ENCODE measurements at places on chromosomes 1 and 21.
A peak's percentile ranks its signal among the peaks of the same experiment; 100 is the strongest.

DNA sequence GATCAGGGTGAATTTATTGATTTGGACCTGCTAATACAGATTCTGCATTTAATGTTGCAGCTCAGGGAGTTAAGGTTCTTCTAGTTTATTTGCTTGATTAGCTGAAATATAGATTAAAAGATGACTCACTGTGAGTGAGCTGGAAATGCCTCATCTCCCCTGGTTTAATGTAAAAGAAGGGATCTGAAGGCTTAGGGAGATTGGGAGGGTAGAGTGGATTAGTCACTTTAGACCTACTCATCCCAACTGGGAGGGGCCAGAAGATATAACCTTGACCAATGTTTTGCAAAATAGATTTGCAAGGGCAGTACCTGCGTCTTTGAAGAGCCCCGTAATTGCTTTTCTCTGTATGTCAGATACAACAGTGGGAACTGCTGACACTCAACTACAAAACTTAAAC lies 922.8 kb upstream of the ADGRL4 start:
- no peak for DNase-seq

GRCh38 chr1:58898739-58899586 lies 115.1 kb upstream of the JUN start:
- peak; percentile 90 for DNase-seq

DNA sequence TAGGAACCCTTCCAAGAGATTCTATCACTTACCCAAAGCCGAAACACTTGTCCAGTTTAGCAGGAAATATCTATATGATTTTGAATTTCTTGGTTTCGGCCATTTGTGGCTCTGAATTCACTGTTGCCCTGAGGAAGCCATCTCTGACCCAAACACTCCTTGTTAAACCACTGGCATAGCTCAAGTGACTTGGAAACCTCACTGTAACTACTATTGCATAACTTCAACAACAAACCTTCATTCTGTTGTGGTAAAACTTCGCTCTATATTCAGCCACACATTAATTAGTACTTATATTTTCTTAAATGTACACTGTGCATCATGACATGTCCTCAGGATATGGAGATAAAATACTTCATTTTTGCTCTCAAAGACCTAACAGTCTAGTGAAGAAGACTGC lies 63.2 kb downstream of the ST6GALNAC3 start:
- no peak for DNase-seq

DNA sequence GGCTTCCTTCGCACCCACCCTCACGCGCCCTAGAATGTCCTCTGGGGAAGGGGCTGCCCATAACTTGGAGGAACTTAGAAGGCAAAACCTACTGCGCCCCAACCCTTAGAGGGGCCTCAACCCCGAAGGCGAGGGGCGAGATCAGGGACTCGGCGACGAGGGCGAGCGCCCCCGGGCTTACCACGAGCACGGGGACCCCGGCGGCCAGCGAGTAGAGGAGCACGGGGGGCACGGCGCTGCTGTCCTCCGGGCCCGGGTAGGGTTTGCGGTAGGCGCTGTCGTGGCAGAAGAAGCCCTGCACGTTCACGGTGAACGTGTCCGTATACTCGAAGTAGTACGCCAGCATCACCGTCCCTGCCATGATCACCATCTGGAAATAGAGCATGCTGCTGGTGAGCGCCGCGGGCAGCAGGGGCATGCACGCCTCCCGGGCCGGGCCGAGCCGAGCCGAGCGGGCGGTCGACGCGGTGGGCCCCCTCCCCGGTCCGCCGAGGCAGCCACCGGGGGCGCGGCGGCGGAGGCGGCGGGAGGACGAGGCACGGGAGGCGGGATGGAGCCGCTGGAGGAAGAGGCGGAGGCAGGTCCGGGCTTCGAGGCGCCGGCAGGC lies 304 bp downstream of the PLPPR5 start:
- peak; percentile 28 for DNase-seq

Data from WERI-Rb-1 (cell line).